Activated CD4-positive, alpha-beta T cell treated with anti-CD3 and anti-CD28 coated beads for 36 hours (primary cell): ENCODE measurements at places on chromosomes 12 and 14. TPM values are rescaled to one million over a fixed set of nuclear protein-coding genes. Genes with fewer than 3 reads are reported as not detected.

ETV6 gene
- 53.5 TPM for total RNA-seq

DNA sequence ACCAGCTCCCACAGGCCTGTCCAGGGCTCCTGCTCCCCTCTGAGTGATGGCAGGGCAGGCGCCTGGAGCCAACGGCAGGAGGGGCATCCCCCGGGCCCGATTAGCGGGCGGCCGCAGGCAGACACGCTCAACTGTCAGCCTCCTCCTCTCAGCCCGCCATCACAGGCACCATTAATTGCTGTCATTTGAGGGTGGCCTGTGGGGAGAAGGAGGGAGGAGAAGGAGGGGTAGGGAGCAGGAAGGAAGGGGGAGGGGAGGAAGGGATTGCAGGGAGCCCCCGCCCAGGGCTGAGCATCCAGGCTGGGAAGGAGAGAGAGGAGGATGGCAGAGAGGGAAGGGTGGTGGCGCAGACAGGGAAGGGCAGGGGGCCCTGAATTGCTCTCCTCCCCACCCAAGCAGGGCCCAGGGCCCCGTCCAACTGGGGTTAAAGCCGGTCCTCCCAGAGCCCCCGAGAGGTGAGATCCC is 36.1 kb downstream of the NCOR2 start:
- DNase-seq = no peak

PUS7L gene
- 20.2 TPM for total RNA-seq

DNA sequence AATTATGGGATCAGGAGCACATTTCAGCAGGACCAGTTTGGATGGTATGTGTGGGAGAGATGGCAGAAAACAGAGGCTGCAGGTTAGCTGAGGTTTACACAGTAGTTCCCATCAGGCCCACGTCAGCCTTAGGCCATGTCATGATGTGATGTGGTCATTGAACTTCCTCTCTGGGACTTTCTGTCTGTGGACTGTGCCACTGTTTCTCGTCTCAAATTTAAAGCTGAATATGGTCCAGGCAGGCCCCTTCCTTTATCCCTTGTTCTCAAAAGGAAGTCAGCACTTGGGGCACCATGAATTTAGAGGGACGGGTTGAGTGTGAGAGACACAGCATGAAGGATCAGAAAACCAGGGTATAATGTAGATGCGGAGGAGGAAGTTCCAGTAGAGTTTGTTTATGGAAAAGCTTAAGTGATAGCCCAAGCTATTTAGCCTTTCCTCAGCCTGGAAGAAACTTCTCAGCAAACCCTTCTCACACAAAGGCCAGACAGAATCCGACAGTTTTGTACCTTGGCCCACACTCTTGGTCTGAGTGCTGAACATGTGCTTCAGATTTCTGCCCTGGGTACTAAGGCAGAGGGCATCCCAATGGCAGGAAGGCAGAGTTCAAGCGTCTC is 3.6 kb upstream of the IGFBP6 start:
- no peak for DNase-seq

GRCh38 chr14:92897922-92898565 is 24.9 kb upstream of the CHGA start:
- peak; percentile 71 for DNase-seq

- DNase-seq = no peak
Observed at GRCh38 chr14:53894456-53894855, 62.2 kb downstream of the BMP4 start.

STAB2 gene
- not detected for total RNA-seq

GRCh38 chr12:49985981-49986380 is 13.2 kb downstream of the AQP6 start:
- peak; percentile 32 for DNase-seq

- DNase-seq = no peak
Observed at GRCh38 chr14:22977684-22978486, 4.5 kb downstream of the AJUBA start.

DNA sequence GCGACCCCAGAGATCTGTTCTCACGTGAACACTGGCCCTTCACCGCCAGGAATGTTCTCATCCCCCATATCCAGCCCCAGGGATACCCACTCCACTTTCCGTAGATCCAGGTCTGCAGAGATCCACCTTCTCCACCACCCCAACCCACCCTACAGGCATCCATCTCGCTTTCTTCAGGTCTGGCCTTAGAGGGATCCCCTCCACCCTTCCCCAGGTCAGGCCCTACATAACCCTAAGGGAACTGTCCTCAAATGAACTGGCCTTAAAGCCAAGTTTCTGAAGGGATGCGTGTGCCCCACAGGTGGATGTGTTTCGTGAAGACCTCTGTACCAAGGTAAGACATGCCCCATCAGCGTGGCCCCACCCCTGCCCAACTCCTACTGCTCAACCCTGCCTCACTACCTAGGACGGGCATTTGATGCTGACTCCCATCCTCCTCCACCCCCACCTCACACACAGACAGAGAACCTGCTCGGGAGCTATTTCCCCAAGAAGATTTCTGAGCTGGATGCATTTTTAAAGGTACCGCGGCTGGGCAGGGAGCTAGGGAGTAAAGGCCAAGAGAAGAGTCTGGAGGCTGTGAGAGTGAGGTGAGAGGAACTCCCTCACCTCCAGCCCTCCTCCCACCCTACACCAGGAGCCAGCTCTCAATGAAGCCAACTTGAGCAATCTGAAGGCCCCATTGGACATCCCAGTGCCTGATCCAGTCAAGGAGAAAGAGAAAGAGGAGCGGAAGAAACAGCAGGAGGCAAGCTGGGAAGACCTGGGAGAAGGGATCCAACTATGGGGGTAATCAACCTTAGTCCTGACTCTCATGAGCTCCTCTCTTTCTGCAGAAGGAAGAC is 912 bp downstream of the PSME1 start:
- peak; percentile 44 for DNase-seq

- peak; percentile 73 for DNase-seq
Observed at GRCh38 chr14:105093038-105093430, 27.8 kb upstream of the GPR132 start.

- no peak for DNase-seq
Observed at GRCh38 chr14:96139169-96139568, 65.5 kb upstream of the BDKRB2 start.

DNA sequence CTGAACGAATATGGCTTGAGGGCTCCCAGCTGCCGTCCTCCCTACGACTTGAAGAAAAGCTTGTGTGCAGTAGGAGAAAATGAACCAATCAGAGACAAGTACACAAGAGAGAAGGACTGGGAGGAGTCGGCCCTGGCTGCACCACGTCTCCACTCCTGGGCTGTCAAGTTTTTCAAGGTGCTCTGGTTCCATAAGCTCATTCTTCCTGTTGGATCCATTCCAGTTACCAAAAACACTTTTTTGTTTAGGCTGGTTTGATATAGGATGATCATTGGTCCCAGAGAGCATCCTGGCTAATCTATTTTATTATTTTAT is 2.8 kb upstream of the A2ML1 start:
- DNase-seq = no peak

PPP1R12A gene
- total RNA-seq = 72.2 TPM

VASH1 gene
- total RNA-seq = 5.3 TPM

DNA sequence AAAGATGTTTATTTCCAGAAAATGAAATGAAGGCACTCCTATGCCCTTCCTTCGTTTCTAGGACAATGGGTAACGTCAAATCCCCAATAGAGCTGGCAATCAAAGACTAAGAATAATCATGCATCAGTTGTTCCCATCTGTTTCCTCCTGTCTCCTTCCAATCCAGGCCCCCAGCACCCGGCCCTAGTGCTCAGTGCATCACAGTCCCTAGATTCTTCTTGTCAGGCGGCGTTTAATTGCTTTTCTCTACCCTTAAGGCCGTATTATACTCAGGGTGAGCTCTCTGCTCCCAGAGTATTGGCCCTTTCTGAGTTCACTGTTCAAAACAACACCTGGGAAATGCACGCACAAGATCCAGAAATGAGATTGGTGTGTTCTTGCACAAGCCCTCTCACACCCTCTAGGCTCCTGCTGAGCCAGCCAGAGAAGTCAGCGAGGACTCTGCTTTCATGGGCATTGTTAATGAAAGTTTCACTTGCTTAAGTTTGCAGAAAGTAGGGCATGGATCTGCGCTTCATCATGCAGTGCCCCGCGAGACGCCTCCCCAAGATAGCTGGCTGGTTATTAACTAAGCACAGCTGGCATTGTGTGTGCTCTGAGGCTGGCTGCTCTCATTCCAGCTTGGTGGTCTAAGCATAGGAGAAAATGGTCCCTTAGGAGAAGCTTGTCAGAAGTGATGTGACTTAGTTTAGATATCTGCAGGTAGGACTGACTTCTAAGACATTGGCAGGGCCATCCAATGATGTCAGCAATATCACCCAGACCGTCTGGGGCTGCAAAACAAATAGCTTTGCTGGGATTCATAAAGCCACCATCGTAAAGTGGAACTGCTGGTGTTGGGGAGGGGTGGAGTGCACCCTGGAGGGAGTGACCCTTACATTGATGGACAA is 28.7 kb downstream of the CRACR2A start:
- DNase-seq = no peak

IL26 gene
- total RNA-seq = 0.56 TPM

- DNase-seq = no peak
Observed at GRCh38 chr12:108643941-108644810, 10.5 kb upstream of the SELPLG start.

- DNase-seq = no peak
Observed at GRCh38 chr14:61202124-61202523, 79.0 kb downstream of the TMEM30B start.

DNA sequence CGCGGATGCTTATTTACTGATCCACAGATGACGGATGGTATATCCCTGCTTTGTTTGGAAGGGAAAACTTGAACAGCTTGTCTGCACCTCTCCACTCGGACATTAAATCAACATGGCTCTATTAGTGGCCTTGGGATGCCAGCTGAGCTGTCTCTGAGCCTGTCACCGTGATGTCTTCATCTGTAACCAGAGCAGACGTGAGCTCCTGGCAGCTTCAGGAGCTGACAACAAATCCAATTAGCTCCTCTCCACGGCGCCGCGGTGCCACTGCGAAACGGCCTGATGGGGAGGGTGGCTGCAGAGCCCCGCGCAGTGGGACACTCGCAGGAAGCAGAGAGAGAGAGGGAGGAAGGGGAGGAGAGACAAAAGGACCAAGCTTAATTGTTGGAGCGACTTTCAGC is 112.3 kb downstream of the PAPOLA start:
- no peak for DNase-seq

GRCh38 chr12:108080363-108080762 is 48.7 kb upstream of the WSCD2 start:
- no peak for DNase-seq

DNA sequence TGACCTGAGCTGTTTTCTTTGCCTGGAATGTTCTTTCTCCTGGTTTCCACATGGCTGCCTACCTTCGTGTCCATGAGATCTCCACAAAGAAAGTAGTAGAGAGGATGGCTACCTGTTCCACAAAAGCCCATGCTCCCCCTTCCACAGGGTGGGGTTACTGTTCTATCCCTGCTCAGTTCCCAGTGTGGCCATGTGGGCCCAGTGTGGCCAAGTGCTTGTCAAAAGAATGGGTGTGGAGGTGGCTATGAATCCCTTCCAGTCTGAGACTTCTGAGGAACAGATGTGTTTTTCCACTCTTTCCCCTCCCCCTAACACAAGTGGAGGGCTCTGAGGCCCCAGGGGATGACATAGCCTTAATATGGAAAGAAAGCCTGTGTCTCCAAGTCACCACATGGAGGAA is 26.2 kb upstream of the HSP90B1 start:
- DNase-seq = no peak

DNA sequence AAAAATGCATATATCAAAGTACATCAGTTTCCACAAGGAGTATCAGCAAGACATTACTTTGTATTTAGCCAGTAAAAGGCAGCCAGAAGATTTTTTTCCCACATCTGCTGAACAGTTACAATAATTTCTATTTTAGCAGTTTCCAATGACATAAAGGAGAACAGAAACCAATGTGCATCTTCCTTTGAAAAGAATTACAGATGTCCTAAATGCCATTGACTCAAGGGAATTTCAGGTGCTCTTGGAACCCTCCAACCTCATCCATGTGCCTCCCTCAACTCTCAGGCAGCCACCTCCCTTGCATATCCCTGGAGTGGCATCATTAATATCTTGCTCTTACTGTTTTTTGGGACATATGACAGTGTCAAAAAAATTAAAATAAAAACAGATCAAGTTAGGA is 62.2 kb upstream of the ST8SIA1 start:
- no peak for DNase-seq
